ENCODE measurements at places on chromosomes 3 and 15.
A peak's percentile ranks its signal among the peaks of the same experiment; 100 is the strongest.

GRCh38 chr3:37970802-37971201 is 19.8 kb upstream of the VILL start:
- DNase-seq = no peak

GRCh38 chr15:59622289-59622688 is 10.7 kb downstream of the GCNT3 start:
- DNase-seq = no peak

GRCh38 chr3:83513677-83514076 is 1445.1 kb upstream of the CADM2 start:
- DNase-seq = no peak

DNA sequence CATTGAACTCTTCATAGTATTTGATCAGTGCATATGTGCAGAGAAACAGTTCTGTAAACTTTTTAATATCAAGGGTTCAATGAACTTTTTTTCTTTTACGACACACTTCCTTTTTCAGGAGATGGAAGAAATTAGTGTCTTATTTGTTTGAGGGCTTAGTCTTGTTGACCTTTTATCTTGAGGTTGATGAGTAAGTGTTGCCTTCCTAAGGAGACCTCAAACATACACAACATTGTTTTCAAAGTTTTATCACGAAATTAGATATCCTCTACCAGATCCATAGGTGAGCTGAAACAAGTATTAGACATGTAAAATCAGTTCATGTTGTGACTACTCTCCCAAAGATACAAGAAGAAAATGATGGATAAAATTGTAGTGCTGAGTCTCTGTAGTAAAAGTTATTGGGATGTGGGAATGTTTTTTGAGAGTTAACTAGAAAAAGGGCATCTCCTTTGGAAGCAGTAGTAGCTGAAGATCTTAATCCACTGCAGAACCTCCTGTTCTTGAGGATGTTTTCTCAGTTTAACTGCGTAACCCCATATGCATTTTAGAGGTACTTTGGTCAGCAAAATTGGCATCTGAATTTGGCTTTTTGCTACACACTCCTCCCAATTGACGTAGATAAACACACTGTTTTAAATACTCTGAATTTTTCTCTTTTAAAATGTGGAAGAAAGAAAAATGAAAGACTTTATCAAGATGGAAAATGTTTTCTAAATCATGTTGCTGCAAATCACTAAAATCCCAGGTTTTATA is 116.8 kb downstream of the GALK2 start:
- DNase-seq = no peak

GRCh38 chr3:4351164-4351855 is 48.1 kb downstream of the SETMAR start:
- no peak for DNase-seq

DNA sequence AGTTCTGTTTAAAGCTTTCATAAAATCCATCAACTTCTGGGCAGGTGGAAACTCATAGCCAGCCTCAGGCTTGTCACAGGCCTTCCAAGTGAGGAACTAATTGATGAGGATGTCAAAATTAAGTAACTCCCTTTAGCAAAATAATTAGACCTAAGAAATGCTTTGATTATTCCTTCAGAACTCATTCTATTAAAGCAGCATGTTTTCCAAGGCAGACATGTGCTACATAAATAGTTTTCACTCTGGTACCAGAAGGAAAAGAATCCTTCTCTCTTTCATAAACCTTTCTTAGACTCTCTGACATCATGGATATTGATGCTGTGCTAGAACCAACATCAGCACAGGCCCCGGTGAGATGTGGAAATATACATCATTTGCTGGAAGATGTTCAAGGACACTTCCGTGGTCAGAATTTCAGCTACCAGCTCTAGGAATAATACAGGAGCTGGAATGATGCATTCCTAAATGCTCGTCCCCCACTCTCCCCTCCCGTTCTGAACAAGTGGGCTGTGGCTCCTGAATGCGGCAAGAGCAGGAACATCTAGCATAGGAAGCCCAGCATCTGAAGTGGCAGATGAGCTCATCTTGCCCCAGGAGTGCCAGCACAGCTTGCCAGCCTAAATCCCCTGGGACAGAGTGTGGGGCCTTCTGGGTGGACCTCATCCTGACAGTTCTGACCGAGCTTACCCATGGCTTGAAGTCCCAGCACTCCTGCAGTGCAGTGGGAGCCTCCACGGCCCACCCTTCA is 82.4 kb downstream of the WWTR1 start:
- no peak for DNase-seq

DNA sequence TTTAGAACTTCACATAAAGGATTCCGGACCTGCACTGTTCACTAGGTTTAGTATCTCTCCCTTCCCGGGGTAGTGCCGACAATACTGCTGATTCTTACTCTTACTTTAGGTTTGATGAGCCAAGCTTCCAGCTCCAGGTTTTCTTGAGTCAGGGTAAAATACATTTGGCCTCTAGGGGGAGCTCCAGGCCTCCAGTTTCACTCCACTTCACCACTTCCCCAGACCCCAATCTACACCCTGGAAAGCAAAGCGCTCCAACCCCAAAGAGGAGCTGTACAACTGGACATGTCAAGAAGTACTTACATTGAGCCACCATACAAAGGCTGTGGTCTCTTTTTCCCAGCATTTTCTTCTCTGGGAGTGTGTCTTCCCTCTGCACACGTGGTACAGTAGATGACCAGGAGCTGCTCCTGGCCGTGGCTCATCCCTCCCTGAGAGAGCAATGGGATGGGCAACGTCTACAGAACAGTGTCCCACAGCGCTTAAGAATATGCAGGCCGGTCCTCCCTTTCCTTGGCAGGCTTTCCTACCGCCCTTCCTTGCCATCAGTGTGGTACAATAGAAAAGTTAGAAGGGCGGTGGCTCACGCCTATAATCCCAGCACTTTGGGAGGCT is 93.9 kb upstream of the CCDC80 start:
- peak; percentile 47 for DNase-seq

- DNase-seq = no peak
These were observed 3.4 kb upstream of the SELENOT start for GRCh38 chr3:150599611-150600297.

DNA sequence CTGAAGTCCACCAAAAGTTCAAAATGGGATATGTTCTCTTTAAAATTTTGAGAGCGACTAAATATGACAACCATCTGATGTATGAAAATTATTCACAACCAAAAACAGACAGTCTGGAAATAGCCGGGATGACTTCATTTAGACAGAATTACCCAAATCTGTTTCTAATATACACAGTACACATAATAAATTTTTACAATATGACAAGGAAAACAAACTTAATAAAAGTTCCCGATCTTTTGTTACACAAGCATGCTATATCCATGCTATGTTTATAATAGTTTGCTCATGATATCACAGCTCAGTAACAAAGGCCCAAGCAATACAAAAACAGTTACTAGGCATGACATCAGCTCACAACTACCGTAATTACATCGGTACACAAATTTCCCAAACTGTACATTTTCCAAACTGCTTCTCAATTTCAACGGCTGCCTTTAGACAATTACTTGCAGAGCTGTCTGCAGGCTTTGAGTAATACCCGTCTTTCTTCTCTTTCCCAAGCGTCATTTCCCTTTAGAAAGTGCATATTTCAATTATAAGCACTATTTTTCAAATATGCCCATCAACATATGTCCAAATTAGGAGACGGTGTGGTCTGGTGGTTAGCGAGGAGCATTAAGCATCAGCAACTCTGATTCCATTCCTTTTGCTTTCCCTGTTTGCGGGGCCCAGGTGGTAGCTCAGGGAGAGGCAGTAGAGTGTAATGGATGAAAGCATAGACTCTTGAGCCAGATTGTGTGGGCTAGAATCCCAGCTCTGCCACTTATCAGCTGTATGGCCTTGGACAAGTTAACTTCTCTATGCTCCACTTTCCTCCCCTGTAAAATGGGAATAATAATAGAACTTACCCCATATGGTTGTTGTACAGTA is 481.2 kb downstream of the FOXP1 start:
- no peak for DNase-seq
